COR-L47 (cell line): ENCODE measurements at places on chromosomes 13 and 19.
A peak's percentile ranks its signal among the peaks of the same experiment; 100 is the strongest.

DNA sequence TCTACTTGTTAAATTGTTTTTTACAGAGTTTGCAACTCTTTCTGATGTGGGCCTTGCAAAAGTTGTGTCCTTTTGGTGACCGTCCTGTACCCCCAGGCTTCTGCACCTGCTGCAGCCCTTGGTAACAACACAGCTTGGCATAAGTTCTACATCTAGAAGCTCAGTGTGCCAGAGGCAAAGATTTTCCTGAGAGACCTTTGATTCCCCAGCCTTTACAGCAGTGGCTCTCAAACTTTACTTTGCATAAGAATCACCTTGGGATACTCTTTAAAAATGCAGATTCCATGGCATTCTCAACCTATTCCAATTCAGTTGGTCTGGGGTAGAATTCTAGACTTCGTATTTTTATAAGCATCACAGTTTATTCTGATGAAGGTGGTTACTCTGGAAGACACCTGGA, 260.9 kb downstream of the DCT start:
- no peak for DNase-seq

- DNase-seq = no peak
These were observed 17.4 kb upstream of the ATP8A2 start for GRCh38 chr13:25354377-25354776.

- DNase-seq = no peak
These were observed 140.0 kb downstream of the SIPA1L3 start for GRCh38 chr19:38047049-38047438.

- DNase-seq = no peak
These were observed 177.4 kb upstream of the OBI1 start for GRCh38 chr13:78836238-78836784.

- no peak for DNase-seq
These were observed 7.7 kb downstream of the REXO1 start for GRCh38 chr19:1840541-1841115.

DNA sequence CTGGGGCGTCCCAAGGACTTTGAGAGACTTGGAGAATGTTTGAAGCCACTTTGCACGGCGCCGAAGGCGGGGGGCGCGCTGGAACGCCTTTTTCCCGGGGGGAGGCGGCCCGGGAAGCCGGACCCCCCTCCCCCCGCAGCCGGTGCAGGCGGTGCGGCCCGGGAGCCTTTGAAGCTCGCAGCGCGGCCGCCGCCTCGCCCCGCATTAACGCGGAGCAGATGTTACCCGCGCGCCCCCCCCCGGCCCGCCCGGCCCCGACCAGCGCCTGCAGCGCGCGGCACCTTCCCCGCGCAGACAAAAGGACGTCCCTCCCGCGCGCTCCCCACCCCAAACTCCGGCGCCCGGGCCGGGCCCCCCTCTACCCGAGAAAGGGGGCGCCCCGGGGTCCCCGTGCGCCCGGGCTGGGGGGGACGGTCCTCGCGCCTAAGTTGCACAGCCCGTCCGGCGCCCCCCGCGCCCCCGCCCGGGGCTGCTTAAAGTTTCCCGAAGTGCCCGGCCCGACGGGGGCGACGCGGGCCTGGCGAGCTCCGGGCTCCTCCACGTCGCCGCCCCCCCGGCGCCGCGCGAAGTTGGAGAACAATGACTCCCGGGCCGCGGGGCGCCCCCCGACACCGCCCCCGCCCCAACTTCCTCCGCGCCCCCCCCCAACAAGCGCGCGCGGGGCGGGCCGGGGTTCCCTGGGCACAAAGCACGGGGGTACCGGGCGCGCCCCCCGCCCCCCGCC, 685 bp downstream of the TCF3 start:
- peak; percentile 38 for DNase-seq

- no peak for DNase-seq
These were observed 83.8 kb downstream of the RNASEH2B start for GRCh38 chr13:50993371-50993770.

DNA sequence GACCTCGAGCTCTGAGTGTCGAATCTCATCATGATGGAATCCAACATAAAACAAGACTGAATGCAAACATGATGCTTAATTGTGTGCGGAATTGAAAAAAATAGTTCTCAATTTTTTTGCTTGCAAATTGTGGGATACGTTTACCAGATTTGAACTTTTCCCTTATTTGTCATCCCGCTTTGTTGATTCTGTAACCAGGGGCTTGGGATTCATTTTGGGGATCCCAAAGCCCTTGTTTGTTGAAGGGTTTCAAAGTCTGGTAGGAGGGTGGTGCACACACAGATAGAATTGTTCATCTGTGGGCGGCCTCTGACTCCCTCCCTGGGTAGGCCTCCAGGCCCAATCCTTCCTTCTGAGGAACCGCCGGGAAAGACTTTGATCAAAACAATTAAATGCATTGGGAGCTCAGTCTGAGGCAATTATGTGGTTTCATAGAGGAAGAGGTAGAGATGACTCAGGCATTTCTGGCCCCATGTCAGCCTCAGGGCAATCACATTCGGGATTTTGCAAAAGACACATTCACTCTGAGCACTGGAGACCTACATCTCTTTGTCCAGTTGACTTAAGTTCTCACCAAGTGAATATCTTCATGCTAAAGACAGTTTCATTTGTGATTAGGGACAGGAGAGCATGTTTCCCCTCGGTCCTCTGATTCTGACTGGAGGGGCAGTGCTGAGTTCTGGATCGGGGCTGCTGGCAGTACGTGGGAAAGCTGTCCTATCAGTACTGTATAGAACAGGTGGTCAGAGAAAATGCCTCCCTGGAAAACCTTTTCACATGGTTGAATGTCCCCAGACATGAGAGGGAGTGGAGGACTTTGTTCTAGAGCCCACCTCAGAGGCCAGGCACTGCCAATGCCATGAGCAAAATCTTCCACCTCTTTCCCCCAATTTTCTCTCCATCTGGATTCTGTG, 27.8 kb upstream of the IGFL4 start:
- DNase-seq = no peak

DNA sequence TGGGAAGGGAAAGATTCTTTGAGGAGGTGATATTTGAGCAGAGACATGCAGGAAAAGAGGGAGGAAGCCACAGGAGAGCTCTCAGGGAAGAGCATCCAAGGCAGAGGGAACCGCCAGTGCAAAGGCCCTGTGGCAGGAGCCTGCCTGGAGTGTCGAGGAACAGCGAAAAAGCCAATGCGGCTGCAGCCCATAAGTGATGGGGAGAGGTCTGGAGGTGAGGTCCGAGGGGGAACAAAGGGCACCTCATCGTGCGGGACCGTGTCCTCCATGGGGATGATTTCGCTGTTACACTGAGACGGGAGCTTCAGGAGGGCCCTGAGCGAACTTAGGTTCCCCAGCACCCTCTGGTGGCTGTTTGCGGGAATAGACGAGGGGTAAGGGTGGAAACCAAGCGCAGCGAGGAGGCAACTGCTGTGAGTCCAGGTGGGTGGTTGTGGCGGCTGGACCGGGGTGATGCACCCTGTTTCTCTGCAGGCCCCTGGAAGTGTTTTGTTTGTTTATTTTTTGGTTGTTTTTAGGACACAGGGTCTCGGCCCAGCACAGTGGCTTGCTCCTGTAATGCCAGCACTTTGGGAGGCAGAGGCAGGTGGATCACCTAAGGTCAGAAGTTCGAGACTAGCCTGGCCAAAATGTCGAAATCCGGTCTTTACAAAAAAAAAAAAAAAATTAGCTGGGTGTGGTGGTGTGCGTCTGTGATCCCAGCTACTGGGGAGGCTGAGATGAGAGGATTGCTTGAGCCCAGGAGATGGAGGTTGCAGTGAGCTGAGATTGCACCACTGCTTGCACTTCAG, 5.9 kb upstream of the EHD2 start:
- peak; percentile 66 for DNase-seq

- DNase-seq = no peak
These were observed 45.7 kb downstream of the ACSBG2 start for GRCh38 chr19:6181119-6181518.

DNA sequence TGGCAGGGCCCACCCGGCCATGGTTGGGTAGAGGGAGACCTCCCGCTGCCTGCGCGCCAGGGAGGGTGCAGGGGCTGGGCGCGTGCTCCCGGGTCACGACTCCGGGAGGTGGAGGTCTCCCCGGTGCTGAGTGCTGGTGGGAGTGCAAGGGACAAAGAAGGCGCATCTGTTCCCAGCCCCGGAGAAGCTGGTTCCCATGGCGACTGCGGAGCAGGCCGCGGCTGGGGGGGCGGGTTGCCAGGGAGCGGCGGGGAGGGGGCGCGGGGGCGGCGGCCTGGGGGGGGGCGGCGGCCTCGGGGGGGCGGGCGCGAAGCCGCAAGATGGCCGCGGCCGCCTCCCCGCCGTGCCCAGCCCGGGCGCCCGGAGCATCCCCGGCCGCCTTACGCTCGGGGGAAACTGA, 1.2 kb downstream of the CBARP start:
- DNase-seq = peak; percentile 48

GRCh38 chr13:46953331-46953730, 56.5 kb upstream of the HTR2A start:
- no peak for DNase-seq

DNA sequence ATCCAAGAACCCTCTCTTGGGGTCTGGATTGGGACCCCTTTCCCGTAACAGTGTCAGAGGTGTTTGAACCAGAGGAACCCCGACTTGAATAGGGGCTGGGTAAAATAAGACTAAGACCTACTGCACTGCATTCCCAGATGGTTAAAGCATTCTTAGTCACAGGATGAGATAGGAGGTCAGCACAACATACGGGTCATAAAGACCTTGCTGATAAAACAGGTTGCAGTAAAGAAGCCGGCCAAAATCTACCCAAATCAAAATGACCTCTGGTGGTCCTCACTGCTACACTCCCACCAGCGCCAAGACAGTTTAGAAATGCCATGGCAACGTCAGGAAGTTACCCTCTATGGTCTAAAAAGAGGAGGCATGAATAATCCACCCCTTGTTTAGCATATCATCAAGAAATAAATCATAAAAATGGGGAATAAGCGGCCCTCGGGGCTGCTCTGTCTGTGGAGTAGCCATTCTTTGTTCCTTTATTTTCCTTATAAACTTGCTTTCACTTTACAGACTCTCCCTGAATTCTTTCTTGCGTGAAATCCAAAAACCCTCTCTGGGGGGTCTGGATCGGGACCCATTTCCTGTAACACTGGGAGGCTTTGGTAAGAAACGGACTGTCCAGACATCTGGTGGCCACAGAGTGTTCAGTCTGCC, 4.4 kb upstream of the SIN3B start:
- no peak for DNase-seq

DNA sequence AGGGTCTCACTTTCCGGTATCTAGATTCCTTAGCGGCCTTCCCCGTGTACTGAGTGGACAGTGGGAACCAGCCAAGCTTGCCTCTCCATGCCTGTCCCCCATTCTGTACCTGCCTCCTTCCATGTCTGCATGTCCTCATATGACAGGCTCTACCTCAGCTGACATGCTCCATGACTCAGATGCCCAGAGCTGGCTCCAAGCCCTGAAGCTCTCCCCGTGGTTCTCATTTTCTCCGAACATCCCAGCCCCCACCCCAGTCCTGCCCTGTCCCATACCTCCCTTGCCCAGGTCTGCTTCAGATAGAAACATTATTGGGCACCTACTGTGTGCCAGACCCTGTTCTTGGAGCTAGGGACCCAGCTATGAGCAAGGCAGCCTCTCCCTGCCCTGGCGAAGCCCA, 17.1 kb upstream of the SHFL start:
- DNase-seq = no peak

- DNase-seq = no peak
These were observed 418.2 kb downstream of the KLF12 start for GRCh38 chr13:73715911-73716510.

GRCh38 chr19:29773141-29773540, 38.6 kb upstream of the CCNE1 start:
- DNase-seq = no peak

GRCh38 chr19:34888091-34888490, 38.6 kb upstream of the ZNF30 start:
- DNase-seq = no peak

DNA sequence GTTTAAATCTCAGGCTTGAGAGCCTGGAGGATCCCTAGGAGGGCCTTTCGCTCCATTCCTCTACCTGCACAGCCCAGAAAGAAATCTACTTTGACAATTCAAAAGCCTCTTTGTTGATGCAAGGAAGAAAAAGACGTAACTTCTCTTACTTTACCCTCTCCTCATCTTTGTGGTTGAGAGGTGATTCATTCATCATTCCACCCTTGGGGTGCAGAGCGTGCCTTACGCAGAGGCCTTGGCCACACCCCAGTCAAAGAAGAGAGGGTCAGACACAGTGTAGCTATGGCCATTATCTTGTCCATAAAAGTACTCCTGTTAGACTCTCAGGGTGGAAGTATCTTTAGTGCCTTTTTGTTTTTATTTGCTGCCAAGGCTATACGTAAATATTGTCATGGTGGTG, 184.0 kb downstream of the IRS2 start:
- DNase-seq = no peak
